Right atrium auricular region (tissue), 2 donors: ENCODE measurements at places on chromosomes 3 and 15. TPM values are rescaled to one million over a fixed set of nuclear protein-coding genes. Genes with fewer than 3 reads are reported as not detected.

GRCh38 chr3:21170964-21171363, 580.0 kb downstream of the ZNF385D start:
- DNase-seq, result no peak

DNA sequence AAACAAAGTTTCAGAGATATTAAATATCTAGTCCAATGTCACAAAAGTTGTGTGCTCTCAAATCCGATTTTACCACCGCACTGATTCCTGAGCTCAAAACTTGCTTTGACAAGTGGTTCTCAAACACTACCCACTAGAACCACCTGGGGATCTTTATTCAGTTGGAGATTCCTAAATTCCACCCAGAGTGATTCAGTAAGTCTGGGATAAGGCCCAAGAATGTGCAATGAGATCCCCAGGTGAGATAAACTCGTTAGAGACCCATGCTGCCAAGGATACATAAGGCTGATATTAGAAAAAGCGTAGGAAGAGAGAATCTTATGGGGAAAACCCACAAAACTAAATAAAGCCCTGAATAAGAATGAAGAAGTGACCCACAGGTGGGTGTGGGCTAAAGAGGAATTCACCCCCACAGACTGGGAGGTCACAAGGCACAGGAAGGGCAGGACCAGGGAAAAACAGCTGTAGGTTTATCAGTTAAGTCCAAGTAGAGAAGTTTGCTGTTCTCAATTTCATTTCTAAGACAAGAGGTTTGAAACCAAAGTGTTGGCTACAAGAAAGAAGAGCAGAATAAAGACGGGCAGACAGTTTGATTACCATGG, 11.5 kb upstream of the RPS17 start:
- no peak for DNase-seq

Gene IMPDH2
- 32.1 TPM for total RNA-seq

Gene EXD1
- not detected for total RNA-seq

- no peak for DNase-seq
Observed at GRCh38 chr3:191120447-191121298, 78.4 kb upstream of the OSTN start.

Gene GALNT15
- 21.7 TPM for total RNA-seq

GRCh38 chr15:41490355-41490754, 3.3 kb upstream of the ITPKA start:
- no peak for DNase-seq

Gene NME9
- not detected for total RNA-seq

DNA sequence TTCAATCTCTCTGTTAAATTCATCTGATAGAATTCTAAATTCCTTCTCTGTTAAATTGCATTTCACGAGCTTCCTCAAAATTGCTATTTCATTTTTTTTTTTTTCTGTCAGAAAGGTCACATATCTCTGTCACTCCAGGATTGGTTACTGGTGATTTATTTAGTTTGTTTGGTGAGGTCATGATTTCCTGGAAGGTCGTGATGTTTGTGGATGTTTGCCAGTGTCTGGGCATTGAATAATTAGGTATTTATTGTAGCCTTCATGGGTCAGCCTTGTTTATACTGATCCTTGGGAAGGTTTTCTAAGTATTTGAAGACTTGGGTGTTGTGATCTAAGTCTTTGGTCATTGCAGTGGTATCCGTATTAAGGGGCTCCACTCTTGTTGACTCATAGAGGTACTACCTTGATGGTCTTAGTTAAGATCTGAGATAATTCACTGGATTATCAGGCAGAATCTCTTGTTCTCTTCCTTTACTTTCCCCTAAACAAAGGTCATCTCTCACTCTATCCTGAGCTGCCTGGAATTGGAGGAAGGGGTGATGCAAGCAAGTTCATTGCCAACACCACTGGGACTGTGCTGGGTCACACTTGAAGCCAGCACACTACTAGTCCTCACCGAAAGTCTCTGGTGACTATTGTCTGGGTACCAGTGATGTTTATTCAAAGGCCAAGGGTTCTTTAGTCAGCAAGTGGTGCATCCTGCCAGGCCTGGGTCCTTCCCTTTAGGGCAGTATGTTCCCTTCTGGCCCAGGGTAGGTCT, 231.1 kb downstream of the GBE1 start:
- no peak for DNase-seq

DNA sequence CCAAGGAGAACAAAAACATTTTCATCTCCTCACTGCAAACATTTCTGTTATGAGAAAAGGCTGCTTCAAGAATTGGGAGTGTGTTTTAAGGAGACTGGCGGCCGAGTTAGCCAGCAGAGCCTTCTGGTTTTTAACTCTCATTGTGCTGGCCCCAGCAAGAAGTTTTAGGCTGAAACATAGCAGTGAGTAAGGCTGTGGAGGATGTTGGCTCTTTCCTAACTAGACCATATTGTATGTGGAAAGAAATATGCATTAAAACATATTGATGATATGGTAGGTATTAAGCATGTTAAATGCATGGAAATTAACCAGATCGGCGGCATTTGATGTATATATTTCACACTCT, 90.7 kb downstream of the TIGIT start:
- DNase-seq, result no peak

- no peak for DNase-seq
Observed at GRCh38 chr15:49506341-49506740, 83.3 kb downstream of the FGF7 start.

- no peak for DNase-seq
Observed at GRCh38 chr3:53162672-53163443, 1.8 kb downstream of the PRKCD start.

- DNase-seq, result no peak
Observed at GRCh38 chr3:78941587-78941986, 826.2 kb downstream of the ROBO1 start.

- no peak for DNase-seq
Observed at GRCh38 chr15:47773143-47773542, 55.8 kb downstream of the SEMA6D start.

DNA sequence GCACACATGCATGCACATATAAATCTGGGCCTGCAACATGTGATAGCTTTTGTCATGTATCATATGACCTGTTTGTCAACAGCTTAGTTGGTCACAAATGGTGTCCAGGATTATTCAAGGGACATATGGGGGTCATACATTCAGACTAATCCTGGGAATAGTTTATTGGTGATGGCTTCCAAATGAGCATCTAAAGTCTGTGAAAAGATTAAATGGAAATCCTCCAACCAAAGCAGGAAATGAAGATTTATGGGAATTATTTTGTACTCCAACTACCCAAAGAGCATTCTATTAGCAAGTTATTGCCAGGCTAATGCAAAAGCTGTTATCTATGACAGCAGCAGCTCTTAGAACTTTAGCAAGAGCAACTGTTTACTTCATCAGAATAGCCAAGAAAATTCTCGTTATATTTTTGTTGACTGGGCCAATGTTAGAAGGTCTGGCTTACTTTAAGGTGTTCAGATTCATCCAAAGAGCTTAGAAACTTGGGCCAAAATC, 7.1 kb downstream of the FSTL1 start:
- no peak for DNase-seq

Gene OR5K3
- not detected for total RNA-seq

Gene ZNF621
- 6.6 TPM for total RNA-seq

- DNase-seq, result no peak
Observed at GRCh38 chr15:45126535-45127158, 3.0 kb downstream of the DUOXA1 start.

Gene SYNPR
- total RNA-seq, result 2.7 TPM

DNA sequence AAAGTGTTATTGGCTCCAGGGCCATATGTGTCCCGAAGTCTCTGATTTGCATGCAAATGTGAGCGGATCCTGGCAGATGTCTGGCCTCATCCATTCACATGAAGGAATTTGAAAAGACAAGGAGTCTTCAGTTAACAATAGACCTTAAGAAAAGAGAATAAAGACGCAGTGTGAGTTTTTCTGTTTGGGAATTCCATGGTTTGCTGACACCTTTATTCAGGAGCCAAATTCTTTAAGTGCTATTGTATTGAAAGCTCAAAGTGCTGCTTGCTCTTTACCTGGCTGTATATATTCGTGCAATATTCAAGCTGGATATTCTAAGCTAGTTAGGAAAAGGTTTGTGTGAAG, 2.2 kb downstream of the LRRN1 start:
- no peak for DNase-seq

DNA sequence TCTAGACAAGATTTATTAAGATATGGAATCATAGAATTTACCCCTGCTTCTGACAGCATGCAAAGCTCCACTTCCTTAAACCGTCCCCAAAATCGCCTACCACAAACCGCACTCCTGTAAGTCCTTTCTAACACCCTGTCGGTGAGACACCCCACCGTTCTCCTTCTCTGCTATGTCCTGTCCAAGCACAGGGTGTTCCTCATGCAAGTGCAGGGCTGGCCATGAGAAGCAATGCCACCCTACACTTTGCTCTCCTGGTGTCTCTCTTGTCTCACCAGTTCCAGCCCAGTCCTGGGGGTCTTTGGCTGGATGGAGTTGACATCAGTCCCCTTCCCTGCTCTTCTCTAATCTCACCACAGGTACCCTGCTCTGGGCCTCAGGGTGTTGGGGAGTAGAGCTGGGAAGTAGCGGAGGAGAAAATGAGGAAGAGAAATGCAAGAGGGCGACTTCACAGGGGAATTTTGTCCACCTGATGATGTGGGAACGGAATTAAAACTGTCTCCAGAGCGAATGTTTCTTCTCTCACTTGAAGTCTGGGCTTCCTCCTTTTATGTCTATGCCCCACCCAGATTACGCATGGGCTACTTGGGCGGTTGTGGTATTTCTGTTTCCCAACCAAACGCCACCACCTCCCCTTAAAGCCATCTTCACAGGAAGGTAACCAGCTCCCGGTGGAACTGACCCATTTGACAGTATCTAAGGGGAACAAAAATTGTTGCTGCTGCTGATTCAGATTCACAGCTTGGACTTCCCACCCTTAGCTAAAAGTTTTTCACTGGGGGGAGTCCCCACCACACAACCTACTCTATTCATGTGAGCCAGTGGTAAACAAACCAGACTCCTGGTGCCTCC, 49.9 kb downstream of the CASR start:
- DNase-seq, result no peak

GRCh38 chr3:52099001-52099401, 42.6 kb upstream of the DUSP7 start:
- no peak for DNase-seq

GRCh38 chr3:151293127-151293526, 14.8 kb upstream of the P2RY14 start:
- no peak for DNase-seq

Gene IL12A
- total RNA-seq, result 3.9 TPM

DNA sequence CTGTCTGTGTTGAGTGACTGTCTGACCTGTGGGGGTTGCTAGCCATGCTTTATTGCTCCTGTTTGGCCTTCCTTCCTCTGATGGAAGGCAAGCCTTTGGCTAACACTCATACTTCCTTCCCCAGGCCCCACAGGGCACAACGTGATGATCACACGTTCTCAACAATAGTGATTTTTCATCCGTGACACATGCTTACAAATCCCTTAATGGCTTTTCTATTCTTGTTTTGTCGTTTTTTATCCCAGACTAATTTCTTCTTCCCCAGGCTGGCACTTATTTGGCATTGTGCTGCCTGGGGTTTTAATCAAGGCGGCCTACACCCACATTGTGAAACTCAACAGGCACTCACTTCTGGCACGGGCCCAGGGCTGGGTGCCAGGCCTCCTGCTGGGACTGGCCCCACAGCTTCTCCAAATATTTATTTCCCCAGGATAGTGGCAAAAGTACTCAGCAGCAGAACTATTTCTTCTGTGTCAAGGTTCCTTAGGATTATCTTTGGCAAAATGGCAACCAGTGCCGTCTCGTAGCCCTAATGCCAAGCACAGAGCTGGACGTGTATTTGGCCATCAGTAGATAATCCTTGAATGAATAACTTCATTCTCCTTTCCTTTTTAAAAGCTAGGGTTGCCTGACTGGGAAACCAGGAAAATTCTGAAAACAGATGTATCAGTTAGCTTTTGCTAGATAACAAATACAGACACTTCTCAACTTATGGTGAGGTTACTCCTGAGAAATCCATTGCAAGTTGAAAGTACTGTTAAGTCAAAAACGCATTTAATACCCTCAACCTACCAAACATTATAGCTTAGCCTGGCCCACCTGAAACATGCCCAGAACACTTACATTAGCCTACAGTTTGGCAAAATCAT, 30.6 kb downstream of the CMTM7 start:
- DNase-seq, result peak; percentile 93

GRCh38 chr15:92623435-92623834, 32.1 kb downstream of the FAM174B start:
- DNase-seq, result no peak

DNA sequence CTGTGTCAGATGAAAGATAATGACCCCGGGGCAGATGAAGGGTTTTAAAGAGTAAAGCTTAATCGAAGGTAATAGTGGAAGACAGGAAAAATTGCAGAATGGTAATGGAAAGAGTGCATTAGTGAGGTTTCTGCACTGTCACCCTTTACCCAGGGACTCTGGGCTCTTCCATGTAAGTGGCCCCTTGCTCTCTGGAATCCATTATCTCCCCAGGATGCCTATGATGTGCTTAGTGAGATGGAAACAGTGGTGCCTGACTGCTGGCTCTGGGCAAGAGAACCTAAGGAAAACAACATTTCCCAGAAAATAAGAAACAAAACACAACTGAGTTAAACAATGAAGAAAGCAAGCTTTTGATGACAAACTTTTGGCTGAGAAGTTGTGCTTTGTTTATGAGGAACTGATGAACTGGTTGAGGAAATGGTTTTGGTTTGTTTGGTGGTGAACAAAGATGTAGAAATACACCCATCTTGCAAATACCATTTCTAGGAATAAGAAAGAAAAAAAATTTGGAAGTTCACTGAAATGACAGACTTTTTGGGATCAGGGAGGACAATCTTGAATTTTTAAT, 119.9 kb upstream of the RASGRP1 start:
- DNase-seq, result no peak

- no peak for DNase-seq
Observed at GRCh38 chr3:180808823-180809575, 103.5 kb upstream of the FXR1 start.

GRCh38 chr3:30308131-30308530, 298.3 kb upstream of the TGFBR2 start:
- DNase-seq, result no peak

- no peak for DNase-seq
Observed at GRCh38 chr3:54349231-54349652, 226.9 kb downstream of the CACNA2D3 start.

- DNase-seq, result peak; percentile 65
Observed at GRCh38 chr15:46312133-46312740, 677.4 kb downstream of the SQOR start.

Gene ZBTB11
- total RNA-seq, result 10.4 TPM

Gene C3orf20
- not detected for total RNA-seq

GRCh38 chr3:151901644-151902285, 28.3 kb downstream of the SUCNR1 start:
- no peak for DNase-seq

DNA sequence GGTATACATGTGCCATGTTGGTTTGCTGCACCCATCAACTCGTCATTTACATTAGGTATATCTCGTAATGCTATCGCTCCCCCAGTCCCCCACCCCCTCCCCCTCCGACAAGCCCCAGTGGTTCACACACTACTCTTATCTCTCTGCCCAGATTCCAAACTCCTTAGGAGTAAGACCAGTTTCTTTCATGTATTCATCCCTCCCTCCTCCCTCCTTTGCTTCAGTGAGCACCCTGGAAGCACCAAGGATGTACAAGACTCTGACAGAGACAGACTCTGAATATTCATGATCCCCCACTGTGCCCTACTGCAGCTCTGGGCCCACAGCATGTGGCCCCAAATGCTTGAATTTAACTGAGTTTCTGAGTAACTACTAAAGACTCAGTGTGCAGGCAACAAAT, 113.8 kb upstream of the RAD18 start:
- no peak for DNase-seq
